Breast epithelium (tissue), 4 donors: ENCODE measurements at places on chromosomes 5 and 9.

- no peak for DNase-seq
Measured at GRCh38 chr5:10303699-10304170, 4.0 kb downstream of the CMBL start.

DNA sequence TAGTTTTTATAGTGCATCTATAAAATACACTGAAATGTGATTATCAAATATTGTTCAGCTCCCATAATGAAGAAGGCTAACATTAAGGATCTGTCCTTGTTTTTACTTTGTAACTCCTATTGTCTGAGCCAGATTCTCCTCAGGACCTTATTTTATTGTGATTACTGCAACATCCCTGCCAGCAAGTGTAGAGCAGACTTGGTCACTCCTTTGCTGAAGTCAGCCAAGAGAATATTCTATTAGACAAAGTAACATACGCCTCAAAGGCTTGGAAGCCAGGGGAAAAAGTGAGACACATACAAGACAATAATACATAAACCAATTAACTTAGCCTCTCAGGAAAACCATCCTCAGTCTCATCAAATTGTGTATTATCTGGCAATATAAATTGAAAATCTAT, 269.6 kb downstream of the ARL15 start:
- DNase-seq: no peak

DNA sequence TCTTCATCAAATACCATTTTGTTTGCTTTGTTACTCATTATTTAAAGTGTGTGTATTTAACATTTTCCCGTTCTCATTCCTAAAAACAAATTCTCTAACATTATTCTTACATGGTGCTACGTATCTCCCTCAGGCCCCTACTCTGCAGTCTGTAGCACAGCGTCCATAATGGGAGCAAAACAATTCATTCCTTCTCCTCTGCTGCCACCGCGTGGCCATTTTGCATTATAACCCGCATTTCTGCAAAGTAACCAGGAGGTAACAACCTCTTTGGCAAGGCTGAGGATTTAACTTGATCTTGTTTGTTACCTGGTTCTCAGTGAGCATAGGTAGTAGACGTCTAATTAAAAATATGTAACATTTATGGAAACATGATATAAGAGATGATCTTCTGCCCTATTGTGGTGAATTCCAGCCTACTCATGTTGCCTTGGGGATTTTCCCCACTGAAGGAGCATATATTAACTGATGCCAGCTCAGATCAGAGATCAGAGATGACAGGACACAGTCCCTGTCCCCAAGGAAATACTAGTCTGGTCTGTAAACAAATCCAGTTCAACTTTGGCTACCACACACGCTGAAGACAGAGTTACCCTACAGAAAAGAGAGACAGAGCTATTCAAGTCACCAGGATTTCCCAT, 10.5 kb downstream of the OR1K1 start:
- DNase-seq: peak; percentile 78

GRCh38 chr9:107316795-107317661, 33.9 kb downstream of the RAD23B start:
- no peak for DNase-seq

GRCh38 chr9:78606001-78606379, 309.1 kb downstream of the PSAT1 start:
- no peak for DNase-seq

DNA sequence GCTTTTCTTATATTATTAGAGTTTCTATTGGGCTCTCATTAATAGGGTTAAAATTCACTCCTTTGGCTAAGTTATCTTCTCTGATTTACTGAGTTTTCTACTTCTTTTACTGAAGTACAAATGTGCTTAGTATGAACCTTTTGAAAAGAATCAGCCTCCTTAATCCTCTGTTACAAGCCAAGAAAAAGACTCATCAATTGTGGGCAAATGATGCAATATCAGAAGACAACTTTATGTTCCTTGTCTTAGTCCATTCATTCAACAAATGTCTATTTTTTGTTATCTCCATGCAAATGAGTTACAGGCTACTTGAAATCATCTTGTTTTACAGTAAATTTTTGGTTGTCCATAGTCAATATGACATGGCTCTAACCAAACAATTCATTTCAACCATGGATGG, 40.3 kb downstream of the SNCAIP start:
- no peak for DNase-seq

DNA sequence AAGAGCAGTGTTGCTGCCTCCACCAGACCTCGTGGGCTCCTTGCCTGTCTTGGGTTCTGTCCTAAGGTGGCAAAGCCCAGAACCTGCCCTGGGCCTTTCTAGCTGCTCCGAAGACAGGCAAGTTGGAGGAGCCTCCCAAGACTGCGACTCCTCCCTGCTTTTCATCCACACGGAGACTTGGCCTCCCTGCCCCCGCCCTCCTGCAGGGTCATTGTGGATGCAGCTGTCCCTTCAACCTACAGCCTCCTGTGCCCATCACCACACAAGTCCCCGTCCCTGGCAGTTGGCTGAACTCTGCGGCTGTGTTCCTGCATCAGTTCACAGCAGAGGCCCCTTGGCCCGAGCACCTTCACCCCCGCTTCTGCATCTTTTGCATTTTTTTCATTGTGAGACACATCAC, 59.2 kb downstream of the WNK2 start:
- DNase-seq: no peak

DNA sequence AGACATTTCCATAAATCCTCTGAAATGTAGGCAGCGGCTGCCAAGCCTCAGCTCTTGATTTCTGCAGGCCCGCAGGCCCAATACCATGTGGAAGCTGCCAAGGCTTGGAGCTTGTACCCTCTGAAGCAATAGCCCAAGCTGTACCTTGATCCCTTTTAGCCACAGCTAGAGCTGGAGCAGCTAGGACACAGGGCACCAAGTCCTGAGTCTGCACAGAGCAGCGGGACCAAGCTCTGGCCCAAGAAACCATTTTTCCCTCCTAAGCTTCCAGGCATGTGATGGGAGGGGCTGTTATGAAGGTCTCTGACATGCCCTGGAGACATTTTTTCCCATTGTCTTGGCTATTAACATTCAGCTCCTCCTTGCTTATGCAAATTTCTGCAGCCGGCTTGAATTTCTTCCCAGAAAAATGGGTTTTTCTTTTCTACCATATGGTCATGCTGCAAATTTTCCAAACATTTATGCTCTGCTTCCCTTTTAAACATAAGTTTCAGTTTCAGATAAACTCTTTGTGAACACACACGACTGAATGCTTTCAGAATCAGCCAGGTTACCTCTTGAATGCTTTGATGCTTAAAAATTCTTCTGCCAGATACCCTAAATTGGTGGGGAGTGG, 14.4 kb upstream of the ZFR start:
- no peak for DNase-seq

GRCh38 chr5:73818357-73818756, 192.4 kb downstream of the ARHGEF28 start:
- no peak for DNase-seq

GRCh38 chr5:51396797-51397196, 13.5 kb downstream of the ISL1 start:
- no peak for DNase-seq

DNA sequence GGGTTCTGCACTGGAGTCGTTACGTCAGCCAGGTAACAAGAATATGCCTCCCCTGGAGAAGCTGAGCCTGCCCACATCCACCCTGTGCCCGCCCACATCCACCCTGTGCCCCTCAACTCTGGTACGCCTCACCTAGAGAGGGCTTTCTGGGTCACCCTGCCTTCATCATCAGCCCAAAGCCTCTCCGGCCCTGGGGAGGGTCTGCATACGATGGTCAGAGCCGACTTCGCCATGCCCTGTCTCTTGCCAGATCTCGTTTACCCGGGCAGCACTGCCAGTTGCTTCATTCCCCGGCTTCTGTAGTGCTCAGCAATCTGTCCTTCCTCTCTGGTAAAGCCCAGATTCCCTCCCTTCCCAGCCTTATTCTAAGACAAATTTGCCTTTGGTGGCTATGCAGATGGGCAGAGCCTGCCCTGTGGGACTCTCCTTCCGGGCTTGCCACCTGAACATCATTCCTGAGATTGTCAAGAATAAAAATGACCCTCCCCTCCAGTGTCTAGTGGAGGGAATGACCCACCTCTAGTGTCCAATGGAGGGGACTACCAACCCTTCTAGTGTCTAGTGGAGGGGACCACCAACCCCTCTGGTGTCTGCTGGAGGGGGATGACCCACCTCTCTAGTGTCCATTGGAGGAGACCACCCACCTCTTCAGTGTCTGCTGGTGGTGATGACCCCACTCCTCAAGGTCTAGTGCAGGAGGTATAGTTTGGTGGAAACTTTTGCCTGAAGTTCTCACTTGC, 3.4 kb downstream of the PLEKHG4B start:
- no peak for DNase-seq

- DNase-seq: no peak
Measured at GRCh38 chr5:131423056-131423455, 159.2 kb downstream of the CDC42SE2 start.

DNA sequence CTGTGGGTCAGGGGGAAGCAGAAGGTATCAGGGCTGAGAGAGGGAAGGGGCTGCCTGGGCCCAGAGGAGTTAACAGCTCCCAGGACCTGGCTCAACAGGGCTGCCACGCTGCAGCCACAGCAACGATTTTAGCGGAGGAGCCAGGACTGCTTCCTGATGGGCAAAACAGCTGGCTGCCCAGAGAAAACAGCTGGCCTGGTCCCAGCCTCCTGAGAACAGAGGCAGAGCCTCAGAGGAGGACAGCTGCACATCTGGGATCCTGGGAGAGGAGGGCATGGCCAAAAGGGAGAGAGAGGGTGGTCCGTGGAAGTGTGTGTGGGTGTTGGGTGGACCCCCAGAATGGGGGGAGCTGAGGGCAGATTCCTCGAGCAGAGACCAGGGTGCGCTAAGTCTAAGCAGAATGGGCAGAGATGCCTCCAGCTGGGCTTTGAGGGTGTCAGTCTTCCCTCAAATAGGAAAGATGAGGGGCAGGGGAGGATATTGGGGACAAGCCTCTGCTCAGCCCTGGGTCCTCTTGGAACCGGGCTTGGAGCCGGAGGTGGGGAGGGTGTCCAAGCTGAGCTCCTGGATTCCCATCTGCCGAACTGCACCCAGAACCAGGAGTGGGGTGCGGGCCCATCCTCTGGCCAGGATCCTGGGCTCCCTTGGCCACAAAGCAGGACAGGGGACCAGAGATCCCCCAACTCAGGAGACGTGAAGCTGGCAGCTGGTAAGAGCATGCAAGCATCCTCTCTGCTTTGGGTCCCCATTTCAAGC, 9.1 kb upstream of the CERCAM start:
- no peak for DNase-seq
